ENCODE measurements at places on chromosomes 5 and 9. TPM values are rescaled to one million over a fixed set of nuclear protein-coding genes. Genes with fewer than 3 reads are reported as not detected.

SLC25A48 gene
- 0.77 TPM for polyA plus RNA-seq

AIF1L gene
- polyA plus RNA-seq, result 42.9 TPM

FREM1 gene
- polyA plus RNA-seq, result 101 TPM

DNA sequence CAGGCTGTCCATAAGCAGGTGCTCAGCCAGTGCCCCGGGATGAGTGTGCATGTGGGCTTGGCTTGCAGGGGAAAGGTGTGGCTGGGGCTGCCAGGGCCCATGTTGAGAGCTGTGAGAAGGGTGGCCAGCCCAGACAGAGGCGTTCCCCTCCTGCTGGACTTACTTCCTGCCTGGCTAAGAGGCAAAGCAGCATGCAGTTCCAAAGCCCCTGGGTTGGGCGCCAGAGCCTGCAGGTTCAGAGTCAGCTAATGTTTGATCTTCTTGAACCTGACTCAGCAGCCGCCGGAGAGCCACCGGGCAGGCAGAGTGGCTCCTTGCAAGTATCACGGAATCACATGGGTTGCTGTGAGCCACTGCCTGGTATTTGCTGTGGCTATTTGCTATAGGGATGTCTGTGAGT, 168.4 kb upstream of the MAP1B start:
- no peak for DNase-seq

DNA sequence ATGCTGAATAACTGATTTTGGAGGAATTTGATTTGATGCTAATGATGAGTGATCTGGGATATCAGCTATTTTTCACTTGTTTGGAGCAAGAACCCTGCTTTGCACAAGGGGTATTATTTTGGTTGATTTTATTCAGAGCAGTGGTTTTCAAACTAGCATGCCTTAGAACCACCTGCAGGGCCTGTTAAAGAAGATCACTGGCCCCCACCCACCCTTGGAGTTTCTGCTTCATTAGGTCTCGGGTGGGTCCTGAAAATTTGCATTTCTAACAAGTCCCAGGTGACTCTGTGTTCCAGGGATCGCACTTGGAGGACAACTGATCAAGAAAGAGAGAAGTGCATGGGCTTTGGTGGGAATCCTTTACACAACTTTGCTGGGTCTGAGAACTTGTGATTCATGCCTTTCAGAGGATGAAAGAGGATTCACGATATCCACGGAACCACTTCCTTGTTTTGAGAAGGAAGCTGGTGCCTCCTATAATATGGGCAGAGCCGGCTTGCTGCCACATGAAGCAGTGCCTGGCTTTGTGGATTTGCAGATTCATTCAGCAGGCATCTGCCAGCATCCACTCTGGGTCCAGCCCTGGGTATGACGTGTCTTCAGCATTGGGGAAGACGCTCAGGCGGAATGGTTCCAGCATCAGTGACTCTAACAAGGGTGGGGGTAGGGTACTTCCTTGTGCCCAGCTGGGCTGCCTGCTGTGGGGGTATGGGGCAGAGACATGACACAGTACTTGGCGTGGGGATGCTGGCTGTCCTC, 106.6 kb upstream of the PITX1 start:
- no peak for DNase-seq

All from right lung (tissue), 10 donors.